GM23248 (cell line): ENCODE measurements at places on chromosomes 1 and 21. TPM values are rescaled to one million over a fixed set of nuclear protein-coding genes. Genes with fewer than 3 reads are reported as not detected.

- DNase-seq = no peak
These were observed 118.7 kb downstream of the UBR4 start for GRCh38 chr1:19091196-19091953.

GRCh38 chr1:8285103-8285502 is 32.8 kb upstream of the SLC45A1 start:
- DNase-seq = no peak

DNA sequence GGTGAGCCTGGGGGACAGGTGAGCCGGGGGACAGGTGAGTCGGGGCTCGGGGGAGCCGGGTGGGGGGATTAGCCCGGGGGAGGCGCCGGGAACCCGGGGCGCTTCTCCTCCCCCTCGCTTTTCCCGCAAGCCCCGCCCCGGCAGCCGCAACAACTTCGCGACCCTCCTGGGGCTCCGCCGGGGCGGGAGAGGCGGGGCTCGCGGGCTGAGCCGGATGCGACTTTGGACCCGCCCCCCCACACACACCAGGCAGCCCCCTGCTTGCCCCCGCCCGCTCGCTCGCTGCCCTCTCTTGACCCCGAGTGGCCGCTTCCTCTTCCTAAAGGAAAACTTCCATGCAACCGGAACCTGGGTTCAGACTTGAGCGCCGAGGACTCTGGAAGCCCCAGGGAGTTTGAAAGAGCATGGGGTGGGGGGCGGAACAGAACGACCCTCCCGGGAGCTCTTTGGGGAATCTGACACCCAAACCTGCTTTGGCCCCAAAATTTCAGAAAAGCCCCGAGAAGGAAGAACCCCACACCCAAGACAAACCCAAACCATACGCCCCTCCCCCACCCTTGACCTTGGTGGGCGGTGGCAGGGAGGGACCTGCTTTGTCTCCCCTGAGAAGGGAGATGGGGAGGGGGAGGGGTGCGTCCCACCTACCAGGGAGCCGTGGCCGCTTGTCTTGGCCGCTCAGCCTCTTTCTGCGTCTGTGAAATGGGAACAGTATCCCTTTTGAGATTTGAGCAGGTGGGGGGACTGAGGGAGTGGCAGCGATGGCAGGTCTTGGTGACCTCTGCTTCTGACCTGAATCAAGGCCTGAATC is 550 bp downstream of the ARHGEF16 start:
- no peak for DNase-seq

Gene FAM131C
- 0.51 and 0.97 TPM in 2 replicates for total RNA-seq

Gene ABCA4
- 0.63 and 3.7 TPM in 2 replicates for total RNA-seq

DNA sequence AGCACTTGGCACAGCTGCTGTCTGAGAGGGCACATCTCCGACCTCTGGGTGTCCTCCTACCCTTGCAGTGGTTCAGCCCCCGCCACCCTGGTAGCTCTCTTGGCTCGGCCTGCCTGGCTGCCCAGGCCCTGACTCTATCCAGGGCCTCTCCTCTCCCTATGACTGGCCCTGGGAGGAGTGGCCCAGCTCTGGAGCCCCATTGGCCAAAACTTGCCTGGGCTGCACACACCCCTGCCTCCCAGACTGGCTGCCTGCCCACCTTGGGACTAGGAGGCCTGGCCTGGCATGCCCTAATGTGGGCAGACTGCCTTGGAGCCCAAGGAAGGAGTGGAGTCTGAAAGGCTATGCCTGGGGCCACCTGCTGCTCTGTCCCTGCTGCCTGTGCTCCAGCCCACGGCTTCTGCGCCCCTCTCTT is 33.6 kb downstream of the ACOT11 start:
- DNase-seq = peak; percentile 96

- DNase-seq = peak; percentile 91
These were observed 78.0 kb downstream of the STUM start for GRCh38 chr1:226626577-226626956.

- no peak for DNase-seq
These were observed 9.3 kb upstream of the ZBTB40 start for GRCh38 chr1:22442212-22442894.

DNA sequence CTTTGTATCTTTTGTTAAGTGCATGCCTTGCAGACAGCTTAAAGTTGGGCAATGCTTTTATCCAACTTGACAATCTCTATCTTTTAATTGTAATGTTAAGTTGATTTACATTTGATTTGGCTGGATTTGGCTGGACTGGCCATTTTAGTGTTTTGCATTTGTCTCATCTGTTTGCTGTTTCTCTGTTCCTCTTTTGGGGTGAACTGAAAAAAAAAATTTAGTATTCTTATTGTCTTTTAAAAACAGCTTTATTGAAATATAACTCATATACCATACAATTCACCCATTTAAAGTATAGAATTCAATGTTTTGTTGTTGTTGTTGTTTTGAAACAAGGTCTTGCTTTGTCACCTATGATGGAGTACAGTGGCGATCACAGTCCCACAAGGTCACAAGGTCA is 34.4 kb downstream of the DIPK1A start:
- DNase-seq = no peak

DNA sequence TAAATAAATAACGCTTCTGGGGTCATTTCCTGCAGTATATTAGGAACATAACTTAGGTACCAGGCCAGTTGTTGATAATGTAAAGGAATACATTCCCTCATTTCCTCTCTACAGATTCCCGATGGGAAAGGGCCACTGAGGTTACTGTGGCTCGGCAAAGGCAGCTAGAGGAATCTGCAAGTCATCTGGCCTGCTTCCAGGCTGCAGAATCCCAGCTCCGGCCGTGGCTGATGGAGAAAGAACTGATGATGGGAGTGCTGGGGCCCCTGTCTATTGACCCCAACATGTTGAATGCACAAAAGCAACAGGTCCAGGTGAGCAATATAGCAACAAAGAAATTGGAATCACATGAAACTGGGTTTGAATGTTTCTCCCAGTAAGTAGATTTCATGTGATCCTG is 109.6 kb upstream of the BMP8A start:
- no peak for DNase-seq

DNA sequence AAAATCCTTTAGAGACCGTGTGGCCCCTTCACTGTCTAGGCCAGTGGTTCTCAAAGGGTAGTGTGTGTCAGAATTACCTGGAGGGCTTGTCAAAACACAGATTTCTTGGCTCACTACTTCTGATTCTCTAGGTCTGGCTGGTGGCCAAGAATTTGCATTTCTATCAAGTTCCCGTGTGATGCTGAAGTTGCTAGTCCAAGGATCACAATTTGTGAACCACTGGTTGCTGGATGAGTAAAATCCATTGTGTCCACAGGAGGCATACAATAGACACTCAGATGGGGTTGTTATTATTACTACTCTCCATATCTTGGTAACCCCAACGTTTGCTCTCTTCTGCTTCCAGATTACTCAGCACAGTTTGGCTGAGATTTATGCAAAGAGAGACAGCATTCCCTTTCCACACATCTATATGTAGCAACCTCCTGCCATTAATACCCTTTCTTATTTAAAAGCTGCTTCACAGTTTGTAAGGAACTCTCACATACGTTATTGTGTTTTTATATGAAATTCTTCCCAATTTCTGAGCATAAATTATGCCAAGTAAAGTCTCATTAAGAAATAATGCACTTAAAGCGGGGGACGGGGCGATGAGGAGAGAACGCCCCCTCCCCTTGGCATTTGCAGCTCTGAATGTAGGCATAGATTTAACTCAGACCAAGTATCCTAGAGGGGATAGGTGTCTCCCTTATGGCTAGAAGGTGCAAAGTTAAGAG is 720 bp upstream of the TMCC2 start:
- DNase-seq = peak; percentile 77

- peak; percentile 18 for DNase-seq
These were observed 86.3 kb downstream of the NKAIN1 start for GRCh38 chr1:31153423-31153822.

- no peak for DNase-seq
These were observed 9.4 kb downstream of the OR6K3 start for GRCh38 chr1:158711098-158711497.

DNA sequence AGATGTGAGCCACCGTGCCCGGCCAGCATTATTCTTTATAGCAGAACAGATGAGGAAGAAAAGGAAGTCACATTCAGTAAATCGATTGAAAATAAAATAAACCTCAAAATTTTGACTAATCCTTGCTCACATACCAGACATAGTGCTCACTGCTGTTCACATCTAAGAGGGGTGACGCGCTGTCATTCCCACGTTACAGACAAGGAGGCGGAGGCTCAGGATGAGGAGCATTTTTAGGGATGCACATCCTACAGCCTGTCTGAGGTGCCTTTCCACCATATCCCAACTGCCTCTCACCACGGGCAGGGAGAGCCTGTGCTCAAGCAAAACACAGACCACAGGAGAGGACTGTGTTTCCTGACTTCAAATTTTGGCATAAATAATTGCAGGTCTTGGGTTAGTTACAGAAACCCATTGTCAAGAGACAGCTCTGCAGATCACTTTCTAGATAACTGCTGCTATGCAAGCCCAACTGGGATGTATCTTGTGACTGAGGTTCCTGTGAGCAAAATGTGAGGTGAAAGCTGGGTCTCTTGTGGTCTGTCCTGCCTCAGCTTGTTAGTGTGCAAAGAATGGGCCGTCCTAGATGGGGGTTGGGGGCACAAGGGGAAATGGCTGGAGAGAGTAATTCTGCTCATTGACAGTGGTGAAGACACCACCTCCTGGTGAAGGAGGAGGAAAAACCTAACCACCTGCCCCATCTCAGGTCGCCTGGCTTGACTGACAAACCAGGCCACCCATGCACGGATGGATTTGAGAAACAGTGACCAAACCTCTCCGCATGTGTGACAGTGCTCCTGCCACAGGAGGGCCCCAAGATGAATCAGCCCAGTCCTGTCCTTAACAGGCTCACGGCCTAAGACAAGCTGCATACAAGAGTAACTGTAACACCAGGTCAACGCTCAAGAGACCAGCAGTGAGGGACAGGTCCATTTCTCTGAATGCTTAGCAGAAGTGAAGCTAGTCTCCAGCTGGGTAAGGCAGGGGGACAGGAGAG is 8.2 kb downstream of the TNN start:
- DNase-seq = peak; percentile 39

GRCh38 chr1:187839873-187840272 is 1011.1 kb downstream of the PLA2G4A start:
- peak; percentile 26 for DNase-seq

- no peak for DNase-seq
These were observed 12.0 kb upstream of the SLC35A3 start for GRCh38 chr1:99957818-99958217.

DNA sequence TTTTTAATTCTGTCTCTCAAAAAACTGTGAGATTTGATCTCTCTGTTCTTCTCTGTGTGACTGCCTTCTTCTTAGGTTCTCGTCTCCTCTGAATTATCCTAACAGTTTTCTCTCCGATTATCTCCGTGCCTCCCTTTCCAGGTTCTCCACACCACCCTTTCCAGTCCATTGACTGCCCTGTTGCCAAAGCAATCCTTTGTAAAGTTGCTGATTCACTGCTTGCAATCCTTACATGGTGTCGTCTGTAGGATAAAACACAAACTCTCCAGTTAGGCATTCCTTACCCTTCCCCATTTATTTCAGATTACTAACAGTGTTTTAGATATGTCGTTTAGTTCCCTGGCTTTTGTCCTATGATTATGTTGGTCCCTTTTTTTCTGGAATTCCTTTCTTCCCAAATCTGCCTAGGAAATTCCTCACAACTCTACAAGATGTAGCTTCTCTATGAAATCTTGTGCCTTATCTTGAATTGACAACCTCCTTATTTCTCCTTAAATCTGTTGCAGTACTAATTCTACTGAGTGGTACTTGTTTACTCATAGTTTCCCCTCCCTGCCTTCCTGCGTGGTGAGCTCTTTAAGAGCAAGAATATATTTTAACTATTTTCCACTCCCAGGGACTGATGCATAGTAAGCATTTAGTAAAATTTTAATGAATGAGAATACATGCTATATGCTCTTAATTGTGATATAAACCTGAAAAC is 22.3 kb downstream of the RCOR3 start:
- peak; percentile 4 for DNase-seq

DNA sequence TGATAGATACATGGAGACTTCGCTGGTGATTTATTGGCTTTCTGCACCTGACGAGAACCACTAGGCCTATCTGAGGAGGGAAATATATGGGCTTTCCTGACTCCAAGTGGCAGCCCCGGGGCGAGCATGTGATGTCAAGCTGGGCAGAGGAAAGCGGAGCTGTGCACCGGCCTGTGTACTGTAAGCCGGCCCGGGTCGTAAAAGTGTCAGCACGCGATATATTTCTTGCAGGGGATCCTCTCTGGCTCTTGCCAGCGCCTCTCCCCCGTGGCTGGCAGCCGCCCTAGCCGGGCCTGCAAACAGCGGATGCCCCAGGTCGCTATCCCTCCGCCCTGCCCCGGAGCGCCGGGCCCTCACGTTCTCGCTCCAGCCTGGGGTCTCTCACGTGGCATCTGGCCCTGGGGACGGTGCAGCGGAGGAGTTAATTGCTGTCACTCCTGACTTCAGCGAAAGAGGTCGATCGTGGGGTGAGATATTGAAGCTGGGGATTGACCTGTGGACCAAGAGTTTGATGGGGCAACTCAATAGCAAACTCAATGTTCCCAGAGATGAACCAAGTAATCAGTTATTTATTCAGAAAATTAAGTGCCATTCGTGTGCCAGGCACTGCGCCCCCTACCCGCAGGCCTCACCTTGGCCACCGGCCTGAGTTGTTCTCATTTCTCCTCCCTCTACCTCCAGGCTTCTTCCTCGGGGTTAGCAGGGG is 41.0 kb upstream of the HAO2 start:
- peak; percentile 61 for DNase-seq

Gene EFNA3
- 1.4 and 3.0 TPM in 2 replicates for total RNA-seq

DNA sequence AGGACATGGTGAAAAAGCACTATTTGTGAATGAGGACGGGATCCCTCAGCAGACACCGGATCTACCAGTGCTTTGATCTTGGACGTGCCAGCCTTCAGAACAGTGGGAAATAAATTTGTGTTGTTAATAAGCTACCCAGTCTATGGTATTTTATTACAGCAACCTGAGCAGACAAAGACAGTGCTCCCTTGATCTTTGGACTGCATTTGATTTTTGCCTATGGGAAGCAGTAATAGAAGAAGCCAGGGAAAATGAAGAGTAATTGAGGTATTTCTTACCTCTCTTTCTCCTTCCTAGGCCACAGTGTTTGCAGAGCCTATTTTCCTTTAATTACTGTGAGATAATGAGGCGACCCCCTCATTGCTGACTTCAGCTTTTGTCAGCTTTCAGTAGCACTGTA is 87.9 kb downstream of the PDE4B start:
- no peak for DNase-seq

Gene ABCG1
- total RNA-seq = not detected in 2 replicates

DNA sequence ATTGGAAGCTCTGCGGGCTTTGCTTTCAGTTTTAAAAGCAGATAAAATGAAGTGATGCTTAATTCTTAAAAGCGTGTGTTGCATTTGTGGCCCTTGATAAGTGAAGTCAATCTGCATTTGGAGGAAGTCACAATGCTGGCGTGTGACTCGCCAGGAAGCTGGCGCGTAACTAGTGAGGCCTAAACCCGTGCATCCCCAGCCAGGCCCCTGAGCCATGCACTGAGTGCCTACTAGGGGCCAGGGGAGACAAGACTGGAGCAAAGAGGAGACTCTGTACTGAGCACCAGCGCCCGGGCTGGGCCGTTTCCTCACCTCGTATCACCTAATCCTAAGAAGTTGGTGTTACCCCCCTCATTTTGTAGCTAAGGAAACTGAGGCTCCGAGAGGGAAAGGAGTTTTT is 4.6 kb upstream of the DDOST start:
- DNase-seq = no peak

Gene BCAR3
- total RNA-seq = 79.5 and 83.2 TPM in 2 replicates

Gene PRELP
- under 0.01 and 0.32 TPM in 2 replicates for total RNA-seq

Gene GRIK3
- total RNA-seq = not detected in 2 replicates
